ENCODE measurements at places on chromosomes 12 and 14. TPM values are rescaled to one million over a fixed set of nuclear protein-coding genes. Genes with fewer than 3 reads are reported as not detected.

Gene CCDC77
- 3.0 TPM for total RNA-seq

Gene SUSD6
- 25.7 TPM for total RNA-seq

Gene PPM1H
- 12.5 TPM for total RNA-seq

DNA sequence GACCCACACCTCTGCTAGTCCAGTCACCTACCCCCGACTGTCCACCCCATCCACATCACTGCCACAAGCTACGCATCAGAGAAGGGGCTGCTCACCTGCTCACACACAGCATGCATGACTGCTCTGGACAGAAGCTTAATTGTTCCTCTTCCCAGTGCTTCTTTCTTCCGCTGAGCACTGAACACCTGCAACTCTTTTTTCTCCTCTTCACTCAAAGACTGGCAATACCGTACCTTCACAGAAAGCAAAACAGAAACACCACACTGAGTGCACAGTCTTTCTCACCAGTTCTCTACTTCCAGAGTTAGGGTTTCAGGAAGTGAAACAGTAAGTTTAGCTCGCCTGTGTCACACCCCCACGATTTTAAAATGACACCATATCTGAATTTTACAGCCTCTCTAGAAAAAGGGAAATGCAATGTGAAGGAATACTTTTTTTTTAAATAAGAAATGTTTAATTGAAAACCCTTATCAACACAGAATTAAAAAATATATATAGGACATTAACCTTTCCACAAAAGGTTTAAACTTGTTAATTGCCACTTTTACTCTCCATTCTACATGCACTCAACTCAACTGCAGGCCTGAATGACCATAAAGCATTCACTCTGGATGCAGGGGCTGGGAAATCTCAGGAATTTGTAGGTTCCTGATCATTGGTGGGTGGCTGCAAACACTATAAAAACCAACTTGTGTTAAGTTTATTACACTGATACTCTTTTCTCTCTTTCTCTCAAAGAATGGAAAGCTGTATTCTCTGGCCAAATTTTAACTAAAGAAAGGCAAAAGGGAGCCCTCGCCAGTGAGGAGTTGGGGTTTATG is 120.0 kb downstream of the PRICKLE1 start:
- H3K27me3 ChIP-seq, result no peaks in the 10 kb centered on the region
- no peak overlapping the region for H3K27ac ChIP-seq
- H3K4me3 ChIP-seq, result no peak overlapping the region
- H3K4me1 ChIP-seq, result peaks cover 16% of the 10 kb centered on the region
- peak; percentile 30 for DNase-seq

- H3K27me3 ChIP-seq, result no peaks in the 10 kb centered on the region
- H3K27ac ChIP-seq, result peak overlapping the region; percentile 84
Observed at GRCh38 chr12:6724409-6724797, 557 bp downstream of the COPS7A start.

- peak; percentile 62 for DNase-seq
- H3K36me3 ChIP-seq, result peaks cover 15% of the 10 kb centered on the region
- no peaks in the 10 kb centered on the region for H3K4me1 ChIP-seq
- H3K27me3 ChIP-seq, result no peaks in the 10 kb centered on the region
Observed at GRCh38 chr12:106892075-106892474, 63.6 kb upstream of the TMEM263 start.

- no peak overlapping the region for H3K27ac ChIP-seq
- H3K4me3 ChIP-seq, result no peak overlapping the region
- H3K27me3 ChIP-seq, result no peaks in the 10 kb centered on the region
- H3K36me3 ChIP-seq, result no peaks in the 10 kb centered on the region
- no peaks in the 10 kb centered on the region for H3K4me1 ChIP-seq
Observed at GRCh38 chr12:47188576-47189441, 109.0 kb upstream of the AMIGO2 start.

GRCh38 chr12:130540376-130540775 is 175.7 kb downstream of the RIMBP2 start:
- no peaks in the 10 kb centered on the region for H3K27me3 ChIP-seq
- H3K36me3 ChIP-seq, result no peaks in the 10 kb centered on the region
- H3K27ac ChIP-seq, result no peak overlapping the region
- DNase-seq, result no peak

GRCh38 chr14:96519970-96520369 is 17.8 kb downstream of the PAPOLA start:
- H3K4me1 ChIP-seq, result peaks cover 47% of the 10 kb centered on the region
- peaks cover 45% of the 10 kb centered on the region for H3K36me3 ChIP-seq
- DNase-seq, result no peak
- no peaks in the 10 kb centered on the region for H3K27me3 ChIP-seq

- peaks cover 32% of the 10 kb centered on the region for H3K27me3 ChIP-seq
- H3K36me3 ChIP-seq, result no peaks in the 10 kb centered on the region
- H3K4me3 ChIP-seq, result no peak overlapping the region
- H3K4me1 ChIP-seq, result no peaks in the 10 kb centered on the region
- DNase-seq, result no peak
Observed at GRCh38 chr14:104547998-104548700, 31.4 kb upstream of the C14orf180 start.

GRCh38 chr12:108146035-108146893 is 17.2 kb downstream of the WSCD2 start:
- no peaks in the 10 kb centered on the region for H3K36me3 ChIP-seq
- no peak overlapping the region for H3K4me3 ChIP-seq
- H3K27ac ChIP-seq, result no peak overlapping the region
- no peak for DNase-seq
- no peaks in the 10 kb centered on the region for H3K27me3 ChIP-seq
- H3K4me1 ChIP-seq, result no peaks in the 10 kb centered on the region

DNA sequence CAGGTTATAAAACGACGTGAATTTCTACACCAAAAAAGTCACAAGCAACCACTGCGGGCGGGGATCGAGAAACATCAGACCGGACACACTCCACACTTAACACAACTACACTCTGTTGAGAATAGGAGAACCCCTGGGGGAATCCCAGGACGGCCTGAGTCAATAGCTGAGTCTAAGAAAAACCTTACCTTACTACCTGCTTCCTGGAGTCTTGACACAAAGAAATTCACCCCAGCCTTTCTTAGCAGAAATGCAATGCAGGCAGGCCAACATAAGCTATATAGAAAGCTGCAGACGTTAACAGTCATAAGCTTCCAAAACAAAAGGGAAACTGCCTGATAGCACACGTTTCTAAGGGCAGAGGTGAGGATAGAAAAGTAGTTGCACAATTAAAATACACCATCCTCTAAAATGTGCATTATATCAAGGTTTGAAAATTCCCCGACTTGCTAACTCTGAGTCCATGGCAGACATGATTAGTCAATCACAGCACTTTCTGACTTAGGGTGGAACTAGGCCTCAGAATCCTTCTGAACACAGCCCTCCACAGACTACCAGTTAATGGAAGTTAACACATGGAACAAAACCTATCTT is 68.0 kb downstream of the CCDC88C start:
- peak overlapping the region; percentile 28 for H3K27ac ChIP-seq
- H3K4me1 ChIP-seq, result peaks cover 61% of the 10 kb centered on the region
- no peaks in the 10 kb centered on the region for H3K27me3 ChIP-seq
- H3K36me3 ChIP-seq, result no peaks in the 10 kb centered on the region

DNA sequence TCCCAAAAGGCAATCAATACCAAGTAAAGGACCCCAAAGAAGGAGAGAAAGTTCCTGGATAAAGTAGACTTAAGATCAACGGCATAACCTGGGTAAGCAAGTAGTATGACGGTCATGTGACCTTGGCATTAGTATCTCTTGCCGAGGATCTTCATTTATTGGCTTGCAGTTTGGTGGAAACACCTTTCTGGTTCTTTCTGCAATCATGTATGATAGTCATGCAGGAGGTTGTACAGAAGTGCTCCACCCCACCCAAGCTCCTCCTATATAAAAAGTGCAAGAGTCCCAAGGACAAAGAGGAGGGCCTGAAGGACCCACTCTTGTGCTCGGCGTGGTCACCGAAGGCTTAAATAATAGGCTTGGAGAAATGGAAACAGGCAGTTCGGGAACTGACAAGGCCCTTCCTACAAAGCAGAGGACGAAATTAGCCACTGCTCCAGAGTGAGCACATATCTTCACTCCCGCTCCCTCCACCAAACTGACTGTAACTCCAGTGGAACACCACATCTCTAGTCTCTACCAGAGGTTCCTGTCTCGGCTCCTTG is 750 bp downstream of the CS start:
- H3K27me3 ChIP-seq, result no peaks in the 10 kb centered on the region
- H3K4me3 ChIP-seq, result peak overlapping the region; percentile 91
- peak; percentile 52 for DNase-seq

DNA sequence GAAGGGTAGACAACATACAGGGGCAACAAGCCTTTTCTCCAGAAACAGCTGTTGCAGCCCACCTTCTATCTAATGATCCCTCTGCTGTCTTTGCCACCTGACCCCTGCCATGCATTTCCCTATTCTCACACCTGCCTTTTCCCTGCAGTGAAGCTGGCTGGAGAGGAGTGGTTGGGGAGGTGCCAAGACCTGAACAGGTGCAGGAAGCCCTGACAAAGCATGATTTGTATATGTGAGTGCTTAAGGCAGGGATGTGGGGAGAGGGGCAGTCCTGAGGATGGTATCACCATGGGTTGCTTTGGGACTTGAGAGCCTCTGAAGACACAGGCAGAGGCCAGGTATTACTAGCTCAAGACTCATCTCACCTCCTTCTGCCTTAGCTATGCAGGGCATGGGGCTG is 2.9 kb upstream of the PFDN5 start:
- no peak overlapping the region for H3K4me3 ChIP-seq
- H3K27me3 ChIP-seq, result no peaks in the 10 kb centered on the region
- peaks cover 24% of the 10 kb centered on the region for H3K4me1 ChIP-seq
- H3K36me3 ChIP-seq, result peaks cover 16% of the 10 kb centered on the region
- DNase-seq, result no peak

DNA sequence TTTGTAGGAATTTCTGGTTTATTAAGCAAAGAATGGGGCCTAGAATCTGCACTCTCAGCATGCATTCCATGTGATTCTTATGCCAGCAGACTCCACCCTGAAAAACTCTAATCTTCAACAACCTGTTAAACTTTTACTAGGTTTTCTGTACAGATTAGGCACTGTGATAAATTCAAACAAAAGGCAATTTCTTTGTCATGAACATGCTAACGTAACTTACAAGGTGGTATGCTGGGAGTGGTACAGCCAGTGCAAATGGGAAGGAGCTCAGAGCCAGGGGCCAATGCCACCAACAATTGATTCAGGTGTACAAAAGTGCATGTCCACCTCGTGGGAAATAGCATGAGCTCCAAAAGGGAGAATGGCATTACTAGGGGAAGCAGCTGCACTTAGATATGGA is 83.0 kb downstream of the PPFIBP1 start:
- H3K27me3 ChIP-seq, result no peaks in the 10 kb centered on the region
- no peaks in the 10 kb centered on the region for H3K36me3 ChIP-seq
- peak overlapping the region; percentile 42 for H3K27ac ChIP-seq
- peaks cover 69% of the 10 kb centered on the region for H3K4me1 ChIP-seq
- DNase-seq, result peak; percentile 54

GRCh38 chr14:56995010-56995409 is 184.7 kb upstream of the OTX2 start:
- H3K36me3 ChIP-seq, result no peaks in the 10 kb centered on the region
- H3K4me3 ChIP-seq, result no peak overlapping the region
- no peaks in the 10 kb centered on the region for H3K27me3 ChIP-seq
- H3K27ac ChIP-seq, result no peak overlapping the region
- DNase-seq, result peak; percentile 20

DNA sequence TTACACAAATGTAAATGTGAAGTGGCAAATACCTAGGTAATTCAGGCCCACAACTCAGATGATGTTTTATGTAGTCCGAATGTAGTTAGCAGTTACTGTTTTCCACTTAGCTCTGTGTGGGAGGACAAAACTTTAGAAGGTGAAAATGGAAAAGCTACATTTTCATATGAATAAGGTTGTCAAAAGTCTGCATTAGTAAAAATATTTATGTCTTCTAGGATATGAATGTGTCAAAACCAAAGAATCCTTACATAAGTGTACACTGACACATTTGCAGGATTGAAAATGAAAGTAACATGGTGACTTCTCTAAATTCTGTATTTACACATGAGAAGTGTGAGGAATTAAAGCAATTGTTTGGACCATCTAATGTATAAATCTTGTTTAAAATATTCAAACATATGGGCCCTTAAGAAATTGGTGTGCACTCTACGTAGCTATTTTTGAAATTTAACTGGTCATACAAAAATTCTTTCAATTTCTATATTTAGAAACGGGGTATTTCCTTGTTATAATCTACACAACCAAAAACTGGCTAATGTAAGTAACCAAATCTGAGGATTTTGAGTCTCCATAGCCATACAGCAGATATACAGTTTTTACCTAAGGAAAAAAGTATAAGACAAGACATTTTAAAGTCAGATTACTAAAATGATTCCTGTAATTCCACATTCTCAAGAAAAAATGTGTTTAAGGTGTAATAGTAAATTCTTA is 5.4 kb downstream of the CDKN1B start:
- peaks cover 44% of the 10 kb centered on the region for H3K4me1 ChIP-seq
- H3K27ac ChIP-seq, result peak overlapping the region; percentile 100
- no peaks in the 10 kb centered on the region for H3K27me3 ChIP-seq
- peak overlapping the region; percentile 3 for H3K4me3 ChIP-seq
- H3K36me3 ChIP-seq, result peaks cover 11% of the 10 kb centered on the region

GRCh38 chr12:97313471-97314190 is 149.0 kb upstream of the RMST start:
- H3K27me3 ChIP-seq, result peaks cover 19% of the 10 kb centered on the region
- DNase-seq, result no peak
- H3K36me3 ChIP-seq, result no peaks in the 10 kb centered on the region
- no peaks in the 10 kb centered on the region for H3K4me1 ChIP-seq

GRCh38 chr12:26658991-26659390 is 174.0 kb downstream of the ITPR2 start:
- H3K27me3 ChIP-seq, result no peaks in the 10 kb centered on the region
- no peaks in the 10 kb centered on the region for H3K4me1 ChIP-seq
- peaks cover 64% of the 10 kb centered on the region for H3K36me3 ChIP-seq
- H3K27ac ChIP-seq, result no peak overlapping the region

- no peak overlapping the region for H3K4me3 ChIP-seq
- no peaks in the 10 kb centered on the region for H3K36me3 ChIP-seq
- H3K27ac ChIP-seq, result no peak overlapping the region
- H3K27me3 ChIP-seq, result no peaks in the 10 kb centered on the region
- DNase-seq, result no peak
Observed at GRCh38 chr12:127130506-127131124, 1136.4 kb upstream of the TMEM132C start.

- H3K27me3 ChIP-seq, result no peaks in the 10 kb centered on the region
- no peak overlapping the region for H3K4me3 ChIP-seq
- peak overlapping the region; percentile 12 for H3K27ac ChIP-seq
- H3K36me3 ChIP-seq, result no peaks in the 10 kb centered on the region
Observed at GRCh38 chr12:1474574-1475153, 119.7 kb downstream of the FBXL14 start.

- no peaks in the 10 kb centered on the region for H3K27me3 ChIP-seq
- no peak overlapping the region for H3K4me3 ChIP-seq
- no peak for DNase-seq
- H3K27ac ChIP-seq, result no peak overlapping the region
- no peaks in the 10 kb centered on the region for H3K36me3 ChIP-seq
- no peaks in the 10 kb centered on the region for H3K4me1 ChIP-seq
Observed at GRCh38 chr12:14575585-14575984, 7.9 kb upstream of the PLBD1 start.
